ENCODE measurements at places on chromosomes 7 and 10.
A peak's percentile ranks its signal among the peaks of the same experiment; 100 is the strongest.

GRCh38 chr10:70190581-70190980 is 20.3 kb upstream of the SAR1A start:
- no peak for DNase-seq

DNA sequence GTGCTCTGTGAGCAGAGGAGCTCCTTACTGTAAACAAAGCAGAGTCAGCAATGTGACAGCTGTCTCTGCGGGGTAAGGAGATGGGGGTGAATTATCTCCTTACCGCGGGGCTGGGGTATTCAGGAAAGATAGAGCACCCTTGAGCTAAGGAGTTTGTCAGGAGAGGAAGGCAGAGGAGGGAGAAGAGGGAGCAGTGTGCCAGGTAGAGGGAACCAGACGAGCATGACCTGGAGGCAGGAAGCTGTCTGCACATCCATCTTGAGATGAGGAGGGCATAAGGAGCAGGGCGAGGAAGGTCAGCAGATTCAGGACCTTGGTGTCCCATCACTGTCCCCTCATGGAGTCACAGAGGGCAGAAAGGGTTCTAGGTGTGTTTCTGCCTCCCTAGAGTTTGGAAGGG is 32.5 kb upstream of the GPR26 start:
- no peak for DNase-seq

DNA sequence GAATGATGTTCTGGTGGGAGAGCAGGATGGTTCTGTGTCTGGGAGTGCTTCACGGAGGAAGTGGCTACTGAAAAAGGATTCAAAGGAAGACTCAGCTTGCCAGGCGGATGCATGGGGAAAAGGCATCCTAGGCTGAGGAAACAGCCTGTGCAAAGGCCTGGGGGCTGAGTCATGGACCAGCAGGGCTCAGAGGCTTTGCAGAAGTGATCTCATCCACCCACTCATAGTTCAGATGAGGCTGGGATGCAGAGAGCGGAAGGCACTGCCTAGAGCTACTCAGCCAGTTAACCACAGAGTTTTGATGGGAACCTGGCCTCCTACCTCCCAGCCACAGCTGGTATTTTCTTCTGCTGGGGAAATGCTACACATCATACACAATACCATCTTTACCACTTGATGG is 15.8 kb upstream of the ADAMTS14 start:
- no peak for DNase-seq

GRCh38 chr10:81838950-81839349 is 36.0 kb upstream of the NRG3 start:
- DNase-seq, result no peak

DNA sequence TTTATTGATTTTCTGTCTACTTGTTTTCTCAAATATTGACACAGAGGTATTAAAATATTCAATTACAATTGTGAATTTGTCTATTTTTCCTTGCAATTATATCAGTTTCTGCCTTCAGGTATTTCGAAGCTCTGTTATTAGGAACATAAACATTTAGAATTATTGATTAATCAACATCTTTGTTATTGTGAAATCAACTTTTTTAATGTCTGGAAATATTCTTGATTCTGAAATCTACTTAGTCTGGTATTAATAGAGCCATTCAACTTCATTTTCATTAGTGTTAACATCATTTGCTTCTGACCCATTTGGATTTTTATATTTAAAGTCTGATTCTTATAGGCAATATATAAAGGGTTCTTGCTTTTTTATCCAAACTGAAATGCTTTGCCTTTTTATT is 69.8 kb upstream of the CALN1 start:
- no peak for DNase-seq

- no peak for DNase-seq
These were observed 228.6 kb upstream of the TMEM72 start for GRCh38 chr10:44682507-44682906.

GRCh38 chr10:3067118-3067858 is at the start of gene PFKP:
TSS of gene PFKP (plus strand) at chr10:3067548. CDS start at chr10:3067596, 48 bp downstream.
- DNase-seq, result peak; percentile 16

DNA sequence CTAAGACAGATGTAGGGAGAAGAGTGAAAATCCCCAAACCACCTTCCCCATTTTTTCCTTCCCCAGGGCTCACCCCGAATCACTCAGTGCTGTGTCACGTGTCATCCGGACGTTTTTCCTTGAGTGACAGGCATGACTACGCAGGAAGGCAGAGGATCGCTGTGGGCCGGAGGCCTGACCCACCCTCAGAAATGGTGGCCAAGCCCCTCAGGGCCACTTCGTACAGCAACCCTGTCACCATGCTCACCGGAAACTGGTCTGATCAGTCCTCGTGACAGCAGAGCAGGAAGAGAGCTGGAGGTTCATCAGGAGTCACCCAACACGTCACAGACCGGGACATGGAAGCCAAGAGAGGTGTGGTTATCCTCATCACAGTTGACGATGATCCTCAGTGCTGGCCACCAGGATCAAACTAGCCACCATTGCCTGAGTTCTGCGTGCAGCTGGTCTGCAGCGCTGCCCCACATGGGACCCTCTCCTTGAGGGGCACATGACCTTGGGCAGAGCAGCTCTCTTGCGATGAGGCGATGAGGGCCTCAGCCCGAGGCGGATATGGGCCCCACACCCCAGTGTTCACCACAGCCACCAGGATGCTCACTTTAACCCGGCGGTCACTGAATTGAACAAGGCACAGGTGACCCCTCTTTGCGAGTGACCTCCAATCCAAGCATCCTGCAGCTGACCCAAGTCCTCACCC is 99.3 kb upstream of the INSIG1 start:
- DNase-seq, result no peak

DNA sequence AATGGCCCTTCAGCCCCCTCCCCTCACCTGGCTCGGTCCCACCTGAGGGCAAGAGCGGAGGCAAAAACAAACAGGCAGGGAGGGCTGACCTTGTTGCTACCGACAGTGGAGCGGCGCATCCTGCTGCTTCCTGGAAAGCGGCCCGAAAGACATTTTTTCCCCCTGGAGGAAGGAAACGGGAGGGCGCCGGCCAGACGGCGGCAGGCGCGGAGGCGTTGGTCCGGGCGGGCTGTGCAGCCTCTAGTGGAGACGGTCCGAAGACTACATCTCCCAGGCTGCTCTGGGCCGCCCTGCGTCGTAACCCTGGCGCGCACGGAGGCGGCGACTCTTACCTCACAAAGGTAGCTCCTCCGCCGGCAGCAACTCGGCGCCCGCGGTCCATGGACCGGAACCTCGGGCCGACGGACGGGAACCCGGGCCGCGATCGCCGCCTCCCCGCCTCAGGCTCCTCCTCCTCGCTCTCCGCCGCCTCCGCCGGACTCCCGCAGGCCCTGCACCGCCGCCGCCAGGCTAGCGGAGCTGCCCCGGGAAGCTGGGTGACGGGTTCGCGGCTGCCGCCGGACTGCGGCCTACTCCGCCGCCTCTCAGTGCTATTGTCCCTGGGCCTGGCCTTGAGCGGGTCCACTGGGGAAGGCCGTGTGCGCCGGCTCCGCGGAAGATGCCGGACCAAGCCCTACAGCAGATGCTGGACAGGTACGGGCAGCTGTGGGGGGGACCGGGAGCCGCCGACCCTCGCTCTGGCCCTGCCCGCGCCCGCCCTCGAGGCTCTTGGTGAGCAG is at the start of the genes CPEB3 and MARCHF5:
Gene CPEB3, minus strand, starts transcription at position 242 of the 779 bp plus-strand sequence. CDS start 50,728 bp downstream, outside the sequence.
Gene MARCHF5, plus strand, starts transcription at position 331 of the 779 bp plus-strand sequence. Its CDS starts 328 bp downstream, at position 659.
- DNase-seq, result peak; percentile 77

DNA sequence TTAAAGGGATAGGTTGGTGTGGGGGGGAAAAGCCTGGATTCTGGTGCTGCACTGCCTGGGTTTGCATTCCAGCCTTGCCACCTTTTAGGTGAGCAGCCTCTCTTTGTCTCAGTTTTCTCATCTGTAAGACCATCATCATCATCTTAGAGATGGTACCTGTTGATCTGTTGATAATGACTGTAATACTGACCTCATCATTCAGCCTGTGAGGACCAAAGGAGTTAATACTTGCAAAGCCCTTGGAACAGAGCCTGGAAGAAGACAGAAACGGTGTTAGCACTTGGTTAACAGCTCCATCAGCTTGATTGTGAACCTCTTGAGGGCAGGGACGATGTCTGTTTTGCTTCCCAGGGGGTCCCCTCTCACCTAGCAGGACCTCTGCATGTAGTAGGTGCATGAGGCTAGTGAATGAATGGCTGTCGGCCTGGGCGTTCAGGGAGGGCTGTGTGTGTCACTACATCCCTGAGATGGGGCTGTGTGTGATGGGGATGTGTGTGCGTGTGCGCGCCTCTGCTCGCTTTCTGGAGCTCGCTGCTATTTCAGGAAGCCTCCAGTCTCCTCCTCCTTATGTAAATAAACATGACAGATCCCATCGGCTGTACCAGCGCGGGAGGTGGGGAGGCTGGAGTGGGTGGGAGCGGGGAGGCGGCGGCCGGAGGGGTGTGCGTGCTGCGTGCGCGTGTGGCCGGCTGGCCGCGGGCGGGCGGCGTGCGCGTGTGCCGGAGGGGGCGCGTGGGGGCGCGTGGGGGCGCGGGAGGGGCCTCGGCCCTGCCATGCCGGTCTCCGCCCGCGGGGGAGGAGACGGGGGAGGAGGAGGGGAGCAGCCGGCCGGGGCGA is 61.2 kb downstream of the NEURL1 start:
- no peak for DNase-seq

- DNase-seq, result peak; percentile 15
These were observed 38.6 kb downstream of the NEBL start for GRCh38 chr10:20858292-20859124.

- DNase-seq, result no peak
These were observed 70.5 kb downstream of the ITGB1 start for GRCh38 chr10:32887481-32887880.

DNA sequence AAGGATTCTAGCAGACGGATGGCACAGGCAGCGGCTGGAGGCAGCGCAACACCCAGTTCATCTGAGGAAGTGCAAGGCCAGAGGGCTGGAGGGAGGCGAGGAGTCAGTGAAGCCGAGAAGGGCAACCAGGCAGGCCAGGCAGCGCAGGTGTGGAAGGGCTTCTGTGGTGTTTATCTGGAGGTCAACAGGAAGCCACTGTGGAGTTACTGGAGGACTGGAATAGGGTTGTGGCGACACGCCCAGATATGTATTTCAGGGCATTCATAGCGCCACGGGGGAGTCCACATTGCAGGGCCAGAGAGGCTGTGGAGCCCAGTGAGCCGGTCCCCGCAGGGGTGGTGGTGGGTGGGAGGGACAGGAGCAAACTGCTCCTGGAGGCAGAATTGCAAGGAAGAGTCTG is 150.6 kb downstream of the CDH23 start:
- no peak for DNase-seq

DNA sequence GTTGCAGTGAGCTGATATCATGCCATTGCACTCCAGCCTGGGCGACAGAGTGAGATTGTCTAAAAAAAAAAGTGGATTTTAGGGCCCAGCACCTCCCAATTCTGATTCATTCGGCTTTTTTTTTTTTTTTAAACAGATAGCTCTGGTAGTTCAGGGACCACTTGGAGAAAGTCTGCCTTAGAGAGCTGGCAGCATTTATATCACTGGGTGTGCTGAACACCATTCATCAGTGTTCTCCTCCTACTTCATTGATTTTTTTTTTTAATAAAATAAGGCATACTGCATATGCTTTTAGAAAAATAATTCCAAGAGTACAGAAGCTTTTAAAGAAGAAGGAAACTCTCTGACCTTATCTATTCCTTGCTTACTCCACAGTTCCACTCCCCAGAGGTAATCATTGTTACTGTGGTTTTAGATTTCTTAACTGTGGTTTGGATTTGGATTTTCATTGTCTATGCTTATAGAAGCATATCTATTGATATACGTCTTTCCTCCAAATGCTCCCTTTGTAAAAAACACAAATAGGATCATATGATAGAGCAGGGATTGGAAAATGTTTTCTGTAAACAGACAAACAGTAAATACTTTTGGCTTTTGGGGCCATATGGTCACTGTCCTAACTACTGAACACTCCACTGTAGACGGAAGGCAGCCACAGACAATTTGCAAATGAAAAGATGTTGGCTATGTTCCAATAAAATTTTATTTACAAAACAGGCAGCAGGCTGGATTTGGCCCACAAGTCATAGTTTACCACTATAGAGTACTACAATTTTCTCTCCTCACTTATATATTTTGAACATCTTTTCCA is 21.1 kb upstream of the SAR1A start:
- DNase-seq, result no peak

GRCh38 chr10:52212062-52212461 is 102.0 kb upstream of the DKK1 start:
- DNase-seq, result no peak

- no peak for DNase-seq
These were observed 274.6 kb downstream of the TNS3 start for GRCh38 chr7:47307311-47307710.

GRCh38 chr10:117568334-117568733 is 25.8 kb downstream of the EMX2 start:
- DNase-seq, result no peak

GRCh38 chr10:1488970-1489548 is 248.3 kb downstream of the ADARB2 start:
- DNase-seq, result no peak

DNA sequence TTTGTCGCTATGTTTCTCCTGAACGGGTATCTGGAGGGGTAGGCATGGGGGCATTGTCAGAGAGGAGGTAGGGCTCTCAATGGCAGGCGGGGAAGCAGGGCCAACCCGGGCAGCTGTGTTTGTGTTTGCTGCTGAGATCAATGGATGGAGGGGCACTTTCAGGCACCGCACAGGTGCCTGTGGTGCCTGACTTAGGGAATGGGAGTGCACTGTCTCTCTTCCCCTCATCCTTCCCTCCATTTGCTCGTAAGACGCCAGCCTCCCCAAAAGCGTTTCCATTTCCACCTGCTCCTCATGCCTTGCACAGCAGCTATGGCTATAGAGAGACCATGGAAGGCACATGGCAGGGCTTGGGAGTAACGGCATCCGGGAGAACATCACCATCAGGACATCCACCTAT is 615.9 kb upstream of the FOXK1 start:
- no peak for DNase-seq

GRCh38 chr7:28823582-28823981 is 134.5 kb downstream of the TRIL start:
- no peak for DNase-seq

DNA sequence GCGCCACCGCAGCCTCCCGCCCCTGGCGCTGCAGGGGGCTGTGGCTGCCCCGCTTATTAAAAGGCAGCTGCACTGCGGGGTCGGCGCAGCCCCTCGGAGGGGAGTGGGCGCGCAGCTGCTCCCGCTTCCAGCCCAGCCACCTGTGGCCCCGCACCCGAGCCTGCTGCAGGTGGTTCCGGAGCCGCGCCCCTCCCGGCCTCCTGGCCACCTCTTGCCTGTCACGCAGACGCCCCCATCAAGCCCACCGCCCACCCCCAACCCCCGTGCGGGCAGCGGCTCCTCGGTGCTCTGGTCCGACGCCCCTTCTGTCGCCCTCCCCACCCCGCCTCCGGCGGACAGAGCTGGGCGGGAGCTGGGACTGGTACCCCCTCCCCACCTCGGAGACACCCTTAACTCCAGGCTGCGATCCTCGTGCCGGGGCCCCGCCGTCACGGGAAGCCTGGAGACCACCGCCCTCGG is 549 bp downstream of the CALY start:
- DNase-seq, result no peak

GRCh38 chr10:110455446-110455845 is 42.3 kb upstream of the DUSP5 start:
- no peak for DNase-seq

GRCh38 chr10:49114718-49115014 is 656 bp downstream of the VSTM4 start:
- DNase-seq, result no peak

GRCh38 chr10:32234471-32234870 is 112.5 kb downstream of the EPC1 start:
- no peak for DNase-seq

All from NCI-H1105 (cell line).